ENCODE measurements at places on chromosomes 12 and 14. TPM values are rescaled to one million over a fixed set of nuclear protein-coding genes. Genes with fewer than 3 reads are reported as not detected.

The PLD4 gene
- total RNA-seq = not detected

The KLHL33 gene
- total RNA-seq = under 0.01 TPM

GRCh38 chr12:58139894-58140293 is 198.5 kb downstream of the ATP23 start:
- no peak for DNase-seq

- no peak for DNase-seq
Measured at GRCh38 chr12:28294300-28294699, 104.0 kb downstream of the CCDC91 start.

DNA sequence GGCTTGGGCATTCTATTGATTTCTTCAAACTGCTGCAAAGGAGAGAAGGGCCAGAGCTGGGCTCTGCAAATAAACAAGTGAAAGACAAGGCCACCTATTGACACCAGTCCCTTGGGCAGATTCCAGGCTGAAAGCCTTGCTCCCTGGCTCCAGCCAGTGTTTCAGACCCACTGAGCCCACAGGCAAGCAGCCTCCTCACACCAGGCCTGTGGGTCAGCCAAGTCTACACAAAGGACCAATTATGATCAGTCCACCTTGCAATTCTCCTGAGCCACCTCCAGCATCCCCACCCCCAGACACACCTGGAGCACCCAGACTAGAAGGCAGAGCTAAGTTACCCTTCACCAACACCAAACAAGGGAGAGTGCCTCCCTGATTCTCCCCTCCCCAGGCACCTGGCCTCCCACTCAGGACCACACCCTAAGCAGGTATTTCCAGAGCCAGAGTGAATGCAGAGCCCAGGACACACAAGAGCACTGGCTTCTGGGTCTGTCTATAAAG is 13.8 kb downstream of the ACTN1 start:
- no peak for DNase-seq

- no peak for DNase-seq
Measured at GRCh38 chr12:11668611-11669010, 19.1 kb downstream of the ETV6 start.

GRCh38 chr14:86897704-86898513 is 1095.1 kb downstream of the GALC start:
- DNase-seq = no peak

DNA sequence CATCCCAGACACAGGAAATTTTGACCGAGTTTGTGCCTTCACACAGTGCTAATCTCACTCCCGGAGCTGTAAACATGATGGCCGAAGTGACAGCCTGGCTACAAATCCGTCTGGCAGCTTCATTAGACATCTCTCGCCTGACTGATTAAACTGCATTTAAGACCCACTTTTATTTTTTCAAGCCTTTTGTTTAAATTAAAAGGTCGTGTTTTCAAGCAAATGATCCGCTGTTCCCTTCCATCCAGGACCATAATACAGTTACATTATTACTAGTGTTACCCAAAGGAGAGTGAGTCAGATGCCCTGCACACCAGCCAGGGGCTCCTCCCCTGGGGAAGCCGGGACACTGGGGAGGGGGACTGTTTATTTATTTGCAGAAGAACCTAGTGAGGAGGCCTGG is 200.2 kb downstream of the EXOC5 start:
- no peak for DNase-seq

DNA sequence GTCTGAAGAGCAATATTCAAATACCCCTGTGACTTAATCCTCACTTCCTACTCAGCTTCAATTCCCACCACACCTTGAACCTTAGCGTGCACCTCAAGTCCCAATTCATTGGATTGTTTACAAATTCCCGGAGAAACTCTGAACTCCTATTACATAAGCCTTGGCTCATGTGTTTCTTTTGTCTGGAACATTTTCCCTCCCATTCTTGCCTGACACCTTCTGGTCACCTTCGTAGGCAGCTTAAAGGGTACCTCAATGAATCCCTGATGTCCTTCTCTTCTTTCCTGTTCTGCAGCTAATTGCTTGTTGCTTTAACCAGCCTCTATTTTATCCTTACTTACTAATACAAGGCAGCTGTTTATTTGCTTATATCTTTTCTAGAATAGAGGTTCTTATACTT is 85.0 kb upstream of the SEL1L start:
- no peak for DNase-seq

The KERA gene
- total RNA-seq = not detected

DNA sequence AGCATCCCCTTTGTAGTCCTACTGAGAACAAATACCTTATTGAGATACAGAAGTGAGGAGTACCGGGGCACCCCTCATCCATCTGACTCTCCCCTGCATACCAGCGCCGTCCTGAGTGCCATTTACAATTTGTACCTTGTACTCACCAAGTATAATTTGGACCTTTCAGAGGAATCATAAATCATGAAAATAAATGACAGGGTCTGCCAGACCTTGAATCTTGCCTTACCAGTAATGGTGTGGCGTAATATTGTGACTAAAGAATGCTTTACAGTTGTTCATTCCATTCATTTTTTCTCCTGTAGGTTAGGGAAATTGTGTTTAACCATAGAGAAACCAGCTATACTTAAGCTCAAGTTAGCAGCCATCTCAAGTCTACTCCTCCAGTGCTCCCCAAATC is 243.7 kb upstream of the RGS6 start:
- no peak for DNase-seq

DNA sequence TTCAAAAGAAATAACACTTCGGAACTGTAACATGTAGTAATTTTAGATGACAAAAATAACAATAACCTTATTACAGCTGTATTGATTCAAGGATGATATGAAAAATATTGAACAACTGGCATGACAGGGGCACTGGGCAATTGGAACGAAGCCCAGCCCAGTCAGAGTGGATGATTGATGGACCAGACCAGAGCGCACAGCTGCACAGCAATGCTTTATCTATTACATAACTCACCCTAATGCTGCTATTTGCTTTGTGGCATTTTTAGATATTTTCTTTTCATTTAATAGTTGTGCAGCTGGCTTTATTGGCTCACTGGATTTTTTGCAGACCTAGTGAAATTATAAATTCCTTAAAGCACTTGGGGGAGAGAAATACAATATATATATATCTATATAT is 26.9 kb upstream of the FERMT2 start:
- DNase-seq = no peak

GRCh38 chr12:96108321-96108720 is 72.9 kb upstream of the LTA4H start:
- peak; percentile 90 for DNase-seq

DNA sequence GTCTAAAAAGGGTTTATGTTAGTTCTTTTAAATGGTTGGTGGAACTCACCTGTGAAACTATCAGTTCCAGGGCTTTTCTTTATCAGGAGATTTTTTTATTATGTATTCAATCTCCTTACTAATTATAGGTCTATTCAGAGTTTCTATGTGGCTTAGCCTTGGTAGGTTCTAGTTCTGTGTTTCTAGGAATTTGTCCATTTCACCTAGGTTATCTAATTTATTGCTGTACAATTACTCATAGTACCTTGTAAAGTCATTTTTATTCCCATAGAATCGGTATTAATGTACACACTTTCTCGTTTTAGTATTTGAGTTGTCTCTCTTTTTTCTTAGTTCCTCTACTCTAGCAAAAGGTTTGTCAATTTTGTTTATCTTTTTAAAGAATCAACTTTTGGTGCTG is 59.0 kb downstream of the BORCS5 start:
- DNase-seq = no peak

DNA sequence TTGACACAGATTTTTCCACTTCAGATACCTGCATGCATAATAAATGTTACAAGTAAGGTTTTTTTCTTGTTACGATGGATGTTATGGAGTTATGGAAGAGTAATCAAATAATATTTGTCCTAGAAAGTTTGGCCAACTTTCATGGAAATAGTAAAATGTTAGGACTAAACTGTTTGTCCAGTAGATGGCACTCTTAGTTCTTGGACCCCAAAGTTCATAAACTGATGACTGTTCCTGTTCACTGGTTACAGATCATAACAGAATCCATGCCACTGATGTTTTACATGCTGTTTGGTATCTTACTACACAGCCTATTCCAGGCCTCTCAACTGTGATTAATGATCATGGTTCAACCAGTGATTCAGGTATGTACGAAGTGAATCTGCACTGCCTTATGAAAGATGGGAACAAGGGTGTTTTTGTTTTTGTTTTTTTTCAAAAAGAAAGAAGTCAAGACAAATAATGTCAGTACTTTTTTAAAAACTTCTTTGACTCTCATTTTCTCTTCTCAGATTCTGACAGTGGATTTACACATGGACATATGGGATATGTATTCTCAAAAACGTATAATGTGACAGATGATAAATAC is 48.8 kb upstream of the SLCO1C1 start:
- peak; percentile 24 for DNase-seq

GRCh38 chr12:83128540-83128939 is 441.8 kb downstream of the TMTC2 start:
- no peak for DNase-seq

- no peak for DNase-seq
Measured at GRCh38 chr14:74475678-74476077, 17.4 kb downstream of the NPC2 start.

All from dermis microvascular lymphatic vessel endothelial cell (primary cell).